ENCODE measurements at places on chromosomes 5 and 9. TPM values are rescaled to one million over a fixed set of nuclear protein-coding genes. Genes with fewer than 3 reads are reported as not detected.
A peak's percentile ranks its signal among the peaks of the same experiment; 100 is the strongest.

DNA sequence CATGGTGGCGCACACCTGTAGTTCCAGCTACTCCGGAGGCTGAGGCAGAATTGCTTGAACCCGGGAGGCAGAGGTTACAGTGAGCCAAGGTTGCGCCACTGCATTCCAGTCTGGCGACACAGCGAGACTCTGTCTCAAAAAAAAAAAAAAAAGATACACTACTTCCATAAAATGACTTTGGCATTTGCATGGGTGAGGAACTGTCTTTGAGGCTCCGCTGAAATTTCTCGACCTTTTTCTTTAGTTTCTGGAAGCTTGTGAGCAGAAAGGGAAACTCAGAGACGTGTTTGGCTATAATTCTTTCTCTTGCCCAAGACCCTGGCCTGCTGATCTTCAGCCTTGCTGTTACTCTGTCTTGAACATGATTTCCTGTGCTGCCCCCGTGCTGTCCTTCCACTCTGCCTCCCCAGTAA, 37.3 kb downstream of the SPIN1 start:
- DNase-seq = no peak

DNA sequence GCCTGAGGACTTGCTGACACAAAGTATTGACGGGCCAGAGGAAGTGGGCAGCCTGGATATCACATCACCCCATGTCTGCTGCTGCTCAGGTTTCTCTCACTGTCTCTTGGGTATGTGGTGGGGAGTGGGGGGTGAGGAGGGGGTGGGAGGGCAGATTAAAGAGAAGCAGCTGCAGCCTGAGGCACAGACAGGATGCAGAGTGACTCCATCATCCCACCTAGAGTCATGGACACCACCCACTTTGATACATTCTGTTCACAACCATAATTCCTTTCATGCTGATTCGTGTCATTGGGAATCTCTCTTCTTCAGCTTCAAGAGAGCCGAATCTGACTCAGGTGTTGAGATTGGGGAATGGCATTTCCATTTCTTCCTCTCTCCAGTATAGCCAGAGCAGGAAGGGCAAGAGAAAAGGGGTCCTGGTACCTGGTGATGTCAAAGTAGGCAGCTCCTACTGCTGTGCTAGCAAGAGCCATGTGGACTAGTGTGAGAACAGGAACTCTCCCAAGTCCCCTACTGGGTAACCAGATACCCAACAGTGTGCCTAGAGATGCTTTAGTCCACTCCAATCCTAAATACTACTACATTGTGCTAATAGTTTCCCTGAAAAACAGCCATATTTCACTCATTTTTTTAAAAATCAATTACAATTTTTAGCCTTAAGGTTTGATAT, 22.4 kb downstream of the GRAMD2B start:
- DNase-seq = no peak

DNA sequence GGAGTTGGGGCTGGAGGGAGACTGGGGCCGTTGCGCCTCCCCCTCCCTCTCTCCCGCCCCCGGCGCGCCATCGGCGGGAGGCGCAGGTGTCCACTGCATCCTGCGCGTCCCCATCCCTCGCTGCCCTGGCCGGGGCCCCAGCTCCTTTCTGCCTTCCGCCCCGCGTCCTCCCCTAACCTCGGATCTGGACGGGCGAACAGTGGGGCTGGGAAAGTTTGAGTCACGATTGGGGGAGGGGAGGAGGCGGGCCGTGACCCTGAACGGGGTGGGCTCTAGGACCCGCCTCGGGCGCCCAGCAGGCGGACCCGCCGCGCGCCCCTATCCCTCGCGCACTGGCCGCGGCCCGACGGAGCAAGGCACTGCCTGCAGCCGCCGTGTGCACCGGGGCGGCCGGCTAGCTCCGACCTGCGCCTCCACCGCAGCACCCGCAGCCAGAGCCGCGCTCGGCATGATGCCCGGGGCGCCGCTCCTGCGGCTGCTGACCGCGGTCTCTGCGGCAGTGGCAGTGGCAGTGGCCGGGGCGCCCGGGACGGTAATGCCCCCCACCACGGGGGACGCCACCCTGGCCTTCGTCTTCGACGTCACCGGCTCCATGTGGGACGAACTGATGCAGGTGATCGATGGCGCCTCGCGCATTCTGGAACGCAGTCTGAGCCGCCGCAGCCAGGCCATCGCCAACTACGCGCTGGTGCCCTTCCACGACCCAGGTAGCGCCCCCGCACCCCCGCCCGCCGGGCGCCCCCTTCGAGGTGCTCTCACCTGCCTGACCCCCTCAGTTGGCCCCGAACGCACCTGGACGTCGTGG, at the start of gene HMCN2:
TSS of gene HMCN2 (plus strand) at position 330 of the 805 bp plus-strand sequence. CDS start at position 449, 119 bp downstream.
- DNase-seq = peak; percentile 37

GRCh38 chr9:114559830-114560513, 27.6 kb upstream of the ATP6V1G1 start:
- DNase-seq = no peak

DNA sequence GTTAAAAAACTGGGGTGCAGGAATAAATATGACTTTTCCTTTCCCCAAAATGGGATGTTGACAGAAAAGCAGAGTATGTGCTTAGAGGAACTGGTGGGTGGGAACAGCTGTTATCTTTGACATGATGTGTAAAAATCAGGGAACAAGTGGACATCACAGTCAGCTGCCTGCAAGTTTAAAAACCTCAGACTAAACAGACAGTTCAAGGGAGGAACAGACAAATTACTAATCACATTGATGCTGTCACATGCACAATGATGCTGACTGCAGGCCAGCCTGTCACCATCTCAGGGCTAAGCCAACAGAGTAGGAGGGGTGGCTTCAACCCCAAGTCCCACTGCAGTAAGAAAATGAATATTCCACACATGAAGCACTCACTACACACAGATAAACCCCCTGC, 38.2 kb upstream of the UBAP2 start:
- DNase-seq = no peak

GRCh38 chr5:460273-460625, 17.3 kb downstream of the EXOC3 start:
- no peak for DNase-seq

- DNase-seq = no peak
Measured at GRCh38 chr5:122304471-122305215, 7.4 kb upstream of the SNCAIP start.

GRCh38 chr9:76571288-76571687, 112.3 kb downstream of the GCNT1 start:
- peak; percentile 20 for DNase-seq

GRCh38 chr9:135098400-135099105, 11.1 kb downstream of the OLFM1 start:
- peak; percentile 23 for DNase-seq

- DNase-seq = no peak
Measured at GRCh38 chr9:120383611-120383998, 196.4 kb downstream of the CDK5RAP2 start.

DNA sequence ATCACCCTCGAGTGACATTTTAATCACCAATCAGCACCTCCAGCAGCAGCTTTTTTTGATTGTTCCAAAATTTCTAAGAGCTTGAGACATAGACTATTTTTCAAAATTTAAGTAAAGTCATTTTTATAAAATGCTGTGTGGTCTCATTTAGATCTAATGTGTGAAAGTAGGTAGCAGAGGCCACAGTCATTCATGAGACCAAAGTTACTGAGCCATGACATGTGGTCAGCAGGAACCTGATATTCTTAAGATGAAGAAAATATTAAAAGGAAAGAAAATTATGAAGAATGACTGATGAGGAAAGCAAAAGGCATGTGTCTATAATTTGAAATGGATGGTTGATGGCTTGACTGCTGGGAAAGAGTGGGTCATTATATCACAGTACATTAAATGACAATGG, 7.2 kb downstream of the FREM1 start:
- DNase-seq = no peak

DNA sequence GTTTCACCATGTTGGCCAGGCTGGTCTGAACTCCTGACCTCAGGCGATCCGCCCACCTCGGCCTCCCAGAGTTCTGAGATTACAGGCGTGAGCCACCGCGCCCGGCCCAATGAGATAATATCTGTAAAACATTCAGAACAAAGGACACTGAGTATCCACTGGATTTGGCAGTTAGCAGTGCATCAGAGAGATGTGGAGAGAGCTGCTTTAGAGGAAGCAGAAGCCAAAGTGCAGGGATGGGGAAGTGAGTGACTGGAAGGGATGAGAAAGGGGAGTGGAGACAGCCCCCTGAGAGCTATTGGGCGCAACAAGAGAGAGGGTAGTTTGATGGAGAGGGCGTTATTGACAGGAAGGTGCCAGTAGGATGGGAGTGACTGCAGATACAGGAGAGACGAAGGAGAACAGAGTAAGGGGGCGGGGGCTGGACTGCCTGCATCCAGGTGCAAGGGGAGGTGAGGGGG, 157.5 kb upstream of the SHB start:
- DNase-seq = peak; percentile 16

- DNase-seq = peak; percentile 39
Measured at GRCh38 chr9:33719581-33720374, 75.6 kb upstream of the PRSS3 start.

DNA sequence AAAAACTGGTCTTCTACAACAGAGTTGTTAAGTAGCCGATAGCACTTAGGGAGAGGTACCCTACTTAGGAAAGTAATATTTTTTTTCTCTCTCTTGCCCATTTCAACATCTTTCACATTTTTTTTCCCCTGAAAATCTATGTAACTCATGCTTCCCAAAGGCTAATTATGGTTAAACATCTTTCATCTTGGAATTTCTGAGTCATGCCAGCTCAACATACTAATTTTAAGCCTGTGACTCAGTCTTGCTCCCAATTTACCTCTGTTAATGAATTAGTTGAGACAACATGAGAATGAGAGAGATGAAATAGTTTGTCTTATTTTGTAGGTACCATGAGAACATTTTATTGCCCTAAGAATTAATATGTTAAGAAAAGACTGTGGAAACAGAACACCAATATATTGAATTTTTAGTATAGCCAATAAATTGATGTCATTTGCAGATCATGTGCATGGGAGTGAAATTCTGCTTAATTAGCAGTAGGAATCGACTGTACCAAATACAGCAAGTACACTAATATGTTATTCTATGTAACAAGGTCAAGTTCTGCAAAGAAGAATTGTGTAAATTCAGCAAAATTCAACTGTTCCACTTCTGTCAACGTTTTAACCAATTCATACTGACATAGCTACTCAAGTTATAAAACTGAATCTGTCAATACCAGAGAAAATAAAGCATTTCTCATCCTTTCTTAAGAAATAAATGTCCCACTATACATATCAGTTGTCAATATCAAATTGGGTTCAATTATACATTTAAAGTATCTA, 550.0 kb downstream of the PTPRD start:
- DNase-seq = no peak

DNA sequence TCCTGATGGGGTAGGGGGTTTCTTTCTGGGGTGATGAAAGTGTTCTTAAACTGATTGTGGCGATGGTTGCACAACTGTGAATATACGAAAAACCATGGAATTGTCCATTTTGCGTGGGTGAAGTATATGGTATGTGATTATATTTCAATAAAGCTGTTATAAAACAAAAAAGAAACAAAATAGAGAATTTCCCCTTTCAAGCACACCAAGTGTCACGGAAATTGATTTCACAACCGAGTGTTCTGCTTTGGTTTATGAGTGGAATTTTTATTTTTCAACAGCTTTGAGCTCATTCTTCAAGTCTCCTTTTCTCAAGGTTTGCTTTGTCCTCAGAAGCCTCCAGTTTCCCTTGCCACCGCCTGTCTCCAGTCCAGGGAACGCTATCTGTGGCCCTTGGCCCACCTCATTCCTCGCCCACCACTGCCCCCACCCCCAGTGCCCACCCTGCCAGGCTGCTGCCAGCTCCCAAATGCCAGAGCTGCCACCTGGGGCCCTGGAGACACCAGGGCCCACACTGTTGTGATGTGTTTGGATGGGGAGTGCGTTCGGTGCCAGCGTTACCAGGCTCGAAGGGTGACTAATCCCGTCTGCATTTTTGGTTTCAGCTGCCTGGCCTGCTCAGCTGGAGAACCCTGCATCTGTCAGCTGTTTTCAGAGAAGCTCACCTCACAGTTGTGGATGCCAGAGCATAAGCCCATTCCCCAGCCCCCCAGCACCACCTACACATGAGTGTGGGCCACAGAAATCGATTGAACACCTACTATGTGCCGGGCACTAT, 30.4 kb downstream of the DUSP1 start:
- peak; percentile 72 for DNase-seq

DNA sequence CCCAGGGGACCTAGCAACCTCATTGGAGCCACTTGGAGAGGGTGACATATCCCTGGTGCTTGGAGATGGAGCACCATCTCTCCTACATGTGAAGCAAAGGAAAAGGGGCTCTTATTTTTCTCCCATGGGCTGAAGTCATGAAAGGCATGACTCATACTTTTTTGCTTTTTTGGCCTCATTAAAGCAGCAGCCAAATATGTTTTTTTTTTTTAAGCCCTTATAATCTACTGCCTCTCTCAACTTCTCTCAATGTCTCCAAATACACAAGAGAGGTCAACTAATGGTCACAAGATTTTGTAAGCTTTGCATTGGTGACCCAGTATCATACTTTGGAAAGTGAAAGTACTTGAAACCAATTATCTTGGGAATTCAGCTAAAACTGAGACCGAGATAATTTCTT, 1.6 kb upstream of the CFAP90 start:
- no peak for DNase-seq

DNA sequence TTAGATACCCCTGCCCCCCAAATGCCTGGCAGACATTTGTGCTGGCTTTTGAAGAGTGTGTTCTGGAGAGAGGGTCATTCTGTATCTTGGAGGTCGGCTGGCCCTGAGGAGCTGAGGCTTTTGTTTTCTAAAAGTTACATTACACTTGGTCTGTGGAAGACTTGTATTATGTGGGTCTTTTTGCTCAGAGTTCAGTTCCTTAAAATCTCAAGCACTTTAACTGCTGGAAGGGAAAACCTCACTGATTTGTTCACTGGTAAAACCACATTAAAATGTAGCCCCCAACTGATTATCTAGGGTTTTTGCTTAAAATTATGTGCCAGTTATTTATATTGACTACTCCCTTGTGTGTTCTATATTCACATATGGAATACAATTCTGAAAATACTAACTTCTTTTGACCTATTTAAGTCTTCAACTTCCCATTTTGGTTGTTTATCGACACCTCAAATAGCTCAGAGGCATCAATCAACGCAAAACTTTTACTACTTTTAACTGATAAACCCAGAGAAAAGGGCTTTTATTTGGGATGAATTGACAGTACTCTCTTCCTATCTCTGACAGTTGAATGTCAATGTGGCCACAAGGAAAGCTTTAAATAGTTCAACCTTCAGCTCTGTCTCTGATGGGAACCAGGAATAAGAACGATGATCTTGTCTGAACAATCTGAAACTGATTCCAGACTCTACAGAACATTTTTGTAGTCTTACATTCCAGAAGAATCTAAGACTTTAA, 54.0 kb upstream of the MAP3K1 start:
- DNase-seq = no peak

DNA sequence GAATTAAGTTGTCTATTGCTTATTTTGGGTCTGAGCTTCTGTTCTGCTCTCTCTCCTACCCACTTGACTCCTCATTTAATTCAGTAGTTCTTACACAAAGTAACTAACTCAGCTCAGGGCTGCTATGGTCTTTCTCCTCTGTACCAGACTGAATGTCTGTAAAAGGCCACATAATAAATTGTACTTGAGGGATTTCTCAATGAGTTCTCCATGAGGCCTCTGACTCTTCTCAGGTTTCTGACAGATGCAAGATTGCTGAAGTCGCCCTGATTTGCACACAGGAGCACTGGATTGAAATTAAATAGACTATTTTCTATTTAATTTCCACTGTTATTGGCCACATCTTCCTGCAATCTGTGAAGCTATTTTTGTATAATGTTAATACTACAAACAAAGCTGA, 2.9 kb downstream of the IQGAP2 start:
- DNase-seq = no peak

GRCh38 chr5:35149041-35149440, 81.2 kb downstream of the PRLR start:
- DNase-seq = no peak

The TRIM36 gene
- 0.34 TPM for total RNA-seq

The CRHBP gene
- 0.19 TPM for total RNA-seq

The PCDHGA8 gene
- total RNA-seq = 1.4 TPM

The CD72 gene
- total RNA-seq = not detected

The DPYSL3 gene
- 50.0 TPM for total RNA-seq

The PCDHA12 gene
- 0.17 TPM for total RNA-seq

The KCTD16 gene
- total RNA-seq = 0.05 TPM

All from dermis blood vessel endothelial cell (primary cell).